Foreskin keratinocyte (primary cell): ENCODE measurements at places on chromosomes 7 and 10. TPM values are rescaled to one million over a fixed set of nuclear protein-coding genes. Genes with fewer than 3 reads are reported as not detected.

The PTPN20 gene
- 2.0 and 2.4 TPM in 2 replicates for polyA plus RNA-seq

The GBX1 gene
- polyA plus RNA-seq: not detected in 2 replicates

DNA sequence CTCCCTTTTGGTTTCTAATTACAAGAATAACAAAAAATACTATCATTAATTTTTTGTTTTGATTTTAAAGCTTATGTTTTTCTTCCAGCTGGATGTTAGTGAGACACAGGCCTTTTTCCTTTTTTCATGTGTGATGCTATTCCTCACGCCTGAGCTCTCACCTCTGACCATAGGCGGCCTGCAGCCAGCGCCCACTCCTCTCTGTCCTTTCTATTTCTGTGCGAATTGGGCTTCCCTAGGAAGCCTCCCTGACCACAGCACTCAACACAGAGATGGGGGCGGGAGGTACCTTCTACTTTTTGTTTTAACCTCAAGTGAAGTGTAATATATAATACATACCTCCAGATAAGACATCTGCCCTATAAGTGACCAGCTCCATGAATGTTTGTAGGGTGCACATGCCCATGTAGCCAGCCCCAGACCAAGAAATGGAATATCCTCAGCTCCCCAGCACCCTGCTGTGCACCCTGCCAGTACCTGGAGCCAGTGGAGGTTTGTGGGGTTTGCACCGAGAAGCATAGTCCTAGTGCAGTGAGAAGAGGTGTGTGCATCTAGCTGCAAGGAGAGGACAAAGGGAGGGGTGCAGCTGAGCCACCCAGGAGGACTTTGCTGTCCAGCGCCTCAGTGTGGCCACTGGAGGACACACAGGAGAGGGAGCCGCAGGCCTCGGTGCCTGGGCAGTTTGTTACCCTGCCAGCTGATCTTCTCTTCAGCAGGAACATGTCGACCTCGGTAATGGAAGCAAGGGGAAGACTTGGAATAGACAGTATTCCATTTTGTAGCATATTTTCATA is 38.5 kb downstream of the BNIP3 start:
- DNase-seq: no peak

DNA sequence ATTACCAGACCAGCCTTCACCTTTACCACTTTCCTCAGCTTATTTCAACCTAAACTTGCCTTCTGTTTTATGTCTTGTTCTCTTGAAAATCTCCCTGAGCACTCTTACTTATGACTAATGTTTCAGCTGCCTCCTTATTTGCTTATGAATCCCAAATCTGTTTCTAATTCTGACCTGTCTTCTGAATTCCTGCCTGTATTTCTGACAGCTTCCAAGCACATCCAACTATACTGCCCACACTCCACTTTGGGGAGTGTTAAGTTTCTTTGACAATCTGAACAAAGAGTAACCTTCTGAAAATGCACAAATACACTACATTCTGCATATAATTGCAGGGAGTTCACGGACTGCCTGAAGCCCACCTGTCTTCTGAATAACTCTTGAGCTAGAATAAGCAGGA is 48.7 kb downstream of the ARMC3 start:
- DNase-seq: no peak

- DNase-seq: no peak
These were observed 250.9 kb downstream of the PTEN start for GRCh38 chr10:88114368-88114767.

- no peak for DNase-seq
These were observed 42.5 kb downstream of the RASGEF1A start for GRCh38 chr10:43224321-43224720.

DNA sequence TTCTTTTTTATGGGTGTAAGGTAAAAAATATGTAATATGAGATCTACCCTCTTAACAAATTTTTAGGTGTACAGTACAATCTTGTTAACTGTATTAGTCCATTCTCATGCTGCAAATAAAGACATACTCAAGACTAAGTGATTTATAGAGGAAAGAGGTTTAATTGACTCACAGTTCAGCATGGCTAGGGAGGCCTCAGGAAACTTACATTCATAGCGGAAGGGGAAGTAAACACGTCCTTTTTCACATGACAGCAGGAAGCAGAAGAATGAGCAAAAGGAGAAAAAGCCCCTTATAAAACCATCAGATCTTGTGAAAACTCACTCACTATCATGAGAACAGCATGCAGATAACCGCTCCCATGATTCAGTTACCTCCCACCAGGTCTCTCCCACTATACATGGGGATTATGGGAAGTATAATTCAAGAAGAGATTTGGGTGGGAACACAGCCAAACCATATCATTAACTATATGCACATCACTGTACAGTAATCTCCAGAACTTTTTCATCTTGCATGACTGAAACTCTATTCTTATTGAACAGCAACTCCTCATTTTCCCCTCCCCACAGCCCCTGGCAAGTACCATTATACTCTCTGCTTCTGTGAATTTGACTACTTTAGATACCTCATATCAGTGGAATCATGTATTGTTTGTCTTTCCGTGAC is 127.4 kb downstream of the WNT2 start:
- no peak for DNase-seq

GRCh38 chr10:122196218-122196617 is 74.9 kb upstream of the BTBD16 start:
- DNase-seq: no peak
